ENCODE measurements at places on chromosomes 1 and 21.

DNA sequence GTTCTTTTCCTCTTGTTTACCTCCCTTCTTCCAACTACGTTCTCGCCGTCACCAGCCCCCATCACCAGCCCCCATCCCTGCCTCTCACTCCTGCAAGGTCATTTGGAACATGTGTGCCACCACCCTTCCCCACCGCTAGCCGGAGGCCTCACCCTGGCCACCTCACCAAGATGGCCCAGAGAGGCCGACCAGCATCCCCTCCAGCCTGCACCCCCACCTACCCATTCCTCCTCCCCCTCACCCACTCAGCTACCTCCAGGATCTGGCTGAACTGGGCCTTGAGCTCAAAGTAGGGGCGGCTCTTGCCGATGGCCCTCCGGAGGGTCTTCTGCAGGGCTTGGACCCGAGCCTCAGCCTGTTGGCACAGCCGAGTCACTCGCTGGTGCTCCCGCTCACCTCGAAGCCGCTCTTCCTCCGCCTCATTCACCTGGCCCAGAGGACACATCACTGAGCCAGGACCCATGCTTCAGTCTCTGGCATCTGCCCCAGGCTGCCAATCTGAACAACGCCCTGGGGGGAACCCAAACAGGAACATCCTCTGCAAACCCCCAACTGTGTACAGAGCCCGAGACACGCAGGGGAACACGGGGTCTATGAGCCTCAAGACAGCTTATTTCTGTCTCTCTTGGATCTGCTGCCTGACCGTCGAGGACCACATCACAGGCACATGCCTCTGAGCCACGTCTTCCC lies 12.8 kb downstream of the SH3BP5L start:
- no peak for DNase-seq

GRCh38 chr1:205319081-205320018 lies 2.2 kb downstream of the NUAK2 start:
- no peak for DNase-seq

DNA sequence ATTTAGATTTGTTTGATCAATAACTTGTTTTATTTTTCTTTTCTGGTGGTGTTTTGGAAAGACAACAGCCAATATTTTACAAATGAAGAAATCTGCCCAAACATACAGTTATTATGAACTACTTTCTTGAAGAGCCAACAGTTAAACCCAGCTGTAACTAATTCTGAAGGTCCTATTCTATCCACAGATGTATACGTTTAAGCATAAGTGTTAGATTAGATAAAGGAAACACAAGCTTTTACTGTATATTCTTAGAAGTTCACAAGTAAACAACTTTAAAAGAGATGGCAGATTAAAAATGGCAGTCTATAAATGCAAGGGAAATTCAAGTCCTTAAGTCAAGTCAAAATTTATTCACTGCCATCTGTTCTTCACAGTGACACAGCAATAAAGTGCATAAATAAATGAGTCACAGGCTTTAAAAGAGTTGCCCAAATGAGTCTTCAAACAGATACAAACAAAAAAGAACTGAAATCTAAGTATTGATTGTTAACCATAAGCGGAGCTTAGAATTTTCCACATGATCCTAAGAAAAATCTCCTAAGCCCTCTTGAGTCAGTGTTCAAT lies 49.9 kb upstream of the KCNH1 start:
- no peak for DNase-seq

- no peak for DNase-seq
Observed at GRCh38 chr1:153816283-153816889, 41.2 kb downstream of the SLC27A3 start.

DNA sequence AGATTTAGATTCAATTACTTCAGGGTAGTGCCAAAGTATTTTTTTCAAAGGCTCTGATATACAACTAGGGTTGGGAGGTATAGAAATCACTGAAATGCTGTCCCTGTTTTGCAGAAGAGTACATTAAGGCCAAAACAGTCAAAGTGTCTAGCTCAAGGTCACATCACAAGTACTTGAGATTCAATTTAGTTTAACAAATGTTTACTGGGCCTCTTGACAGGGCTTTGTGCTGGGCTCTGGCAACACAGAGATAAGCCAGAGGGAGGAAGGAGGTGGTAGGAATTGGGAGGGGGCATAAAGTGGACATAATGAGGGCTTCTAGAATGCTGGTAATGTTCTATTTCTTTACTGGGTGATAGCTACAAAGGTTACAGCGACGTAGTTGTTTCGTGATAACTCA lies 2.3 kb upstream of the SLC9A1 start:
- DNase-seq: no peak
